ENCODE measurements at places on chromosomes 13 and 19.

DNA sequence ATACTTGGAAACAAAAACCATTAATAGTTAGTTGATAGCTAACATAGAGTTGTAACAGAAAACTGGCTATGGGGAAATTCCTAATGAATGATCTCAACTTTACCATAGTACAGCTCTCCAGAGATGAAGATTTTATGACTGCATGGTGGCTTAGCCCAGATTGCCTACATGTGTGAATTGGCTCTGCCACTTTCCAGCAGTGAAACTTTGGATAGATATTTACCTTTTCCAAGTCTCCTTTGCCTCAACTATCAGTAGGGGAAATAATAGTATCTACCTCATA is 161.1 kb downstream of the LACC1 start:
- no peak overlapping the region for H3K4me3 ChIP-seq
- peaks cover 7% of the 10 kb centered on the region for H3K27me3 ChIP-seq
- H3K27ac ChIP-seq, result no peak overlapping the region
- DNase-seq, result no peak
- no peaks in the 10 kb centered on the region for H3K36me3 ChIP-seq
- H3K4me1 ChIP-seq, result no peaks in the 10 kb centered on the region

DNA sequence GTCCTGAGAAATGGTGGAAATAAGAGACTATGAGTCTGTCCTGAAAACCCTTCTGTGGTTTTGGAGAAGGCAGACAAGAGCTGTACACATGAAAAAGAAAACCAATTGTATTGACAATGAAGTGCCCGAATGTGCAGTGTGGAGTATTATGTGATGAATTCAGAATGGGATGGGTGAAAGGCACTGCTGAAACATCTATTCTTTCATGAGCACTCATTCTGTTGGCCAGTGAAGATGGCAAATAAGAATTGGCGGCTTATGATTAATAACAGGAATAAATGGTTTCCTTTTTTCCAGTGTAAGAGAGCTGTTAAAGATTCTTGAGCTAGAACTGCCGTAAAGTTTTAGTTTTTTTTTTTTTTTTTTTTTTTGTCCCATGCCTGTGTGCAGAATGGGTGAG is 5.7 kb downstream of the POLR1D start:
- peak overlapping the region; percentile 67 for H3K27ac ChIP-seq
- no peaks in the 10 kb centered on the region for H3K27me3 ChIP-seq
- no peak overlapping the region for H3K4me3 ChIP-seq

GRCh38 chr13:112869202-112870050 is 99.6 kb upstream of the MCF2L start:
- H3K27ac ChIP-seq, result no peak overlapping the region
- DNase-seq, result no peak
- peaks cover 15% of the 10 kb centered on the region for H3K4me1 ChIP-seq
- H3K4me3 ChIP-seq, result no peak overlapping the region
- H3K36me3 ChIP-seq, result peaks cover 12% of the 10 kb centered on the region
- H3K27me3 ChIP-seq, result no peaks in the 10 kb centered on the region

DNA sequence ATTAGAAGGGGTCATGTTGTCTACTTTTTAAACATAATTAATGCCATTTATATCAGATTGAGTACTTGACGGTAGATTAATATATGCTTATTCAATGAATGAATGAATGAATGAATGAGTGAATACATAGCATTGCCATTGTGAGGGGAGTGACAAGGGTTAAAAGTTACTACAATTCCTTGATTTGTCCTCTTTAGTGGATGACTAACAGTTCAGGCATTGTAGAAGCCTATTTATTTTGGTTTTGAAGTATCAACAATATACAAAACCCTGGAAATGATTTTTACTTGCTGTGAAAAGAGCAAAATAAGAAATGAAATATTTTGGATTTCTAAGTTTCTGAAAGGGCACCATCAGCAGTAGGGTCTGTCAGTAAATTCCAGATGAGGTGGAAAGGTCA is 122.7 kb downstream of the CYSLTR2 start:
- peaks cover 11% of the 10 kb centered on the region for H3K27me3 ChIP-seq
- DNase-seq, result no peak
- H3K4me1 ChIP-seq, result no peaks in the 10 kb centered on the region
- H3K36me3 ChIP-seq, result no peaks in the 10 kb centered on the region
- no peak overlapping the region for H3K4me3 ChIP-seq

GRCh38 chr19:49196527-49197240 is 39.1 kb downstream of the TRPM4 start:
- DNase-seq, result no peak
- no peak overlapping the region for H3K27ac ChIP-seq
- H3K36me3 ChIP-seq, result no peaks in the 10 kb centered on the region
- H3K4me1 ChIP-seq, result peaks cover 4% of the 10 kb centered on the region
- no peak overlapping the region for H3K4me3 ChIP-seq
- H3K27me3 ChIP-seq, result peaks cover 13% of the 10 kb centered on the region

- DNase-seq, result no peak
- no peaks in the 10 kb centered on the region for H3K4me1 ChIP-seq
- peaks cover 14% of the 10 kb centered on the region for H3K27me3 ChIP-seq
- no peaks in the 10 kb centered on the region for H3K36me3 ChIP-seq
- no peak overlapping the region for H3K4me3 ChIP-seq
These were observed 108.6 kb downstream of the COL4A2 start for GRCh38 chr13:110415669-110416068.

DNA sequence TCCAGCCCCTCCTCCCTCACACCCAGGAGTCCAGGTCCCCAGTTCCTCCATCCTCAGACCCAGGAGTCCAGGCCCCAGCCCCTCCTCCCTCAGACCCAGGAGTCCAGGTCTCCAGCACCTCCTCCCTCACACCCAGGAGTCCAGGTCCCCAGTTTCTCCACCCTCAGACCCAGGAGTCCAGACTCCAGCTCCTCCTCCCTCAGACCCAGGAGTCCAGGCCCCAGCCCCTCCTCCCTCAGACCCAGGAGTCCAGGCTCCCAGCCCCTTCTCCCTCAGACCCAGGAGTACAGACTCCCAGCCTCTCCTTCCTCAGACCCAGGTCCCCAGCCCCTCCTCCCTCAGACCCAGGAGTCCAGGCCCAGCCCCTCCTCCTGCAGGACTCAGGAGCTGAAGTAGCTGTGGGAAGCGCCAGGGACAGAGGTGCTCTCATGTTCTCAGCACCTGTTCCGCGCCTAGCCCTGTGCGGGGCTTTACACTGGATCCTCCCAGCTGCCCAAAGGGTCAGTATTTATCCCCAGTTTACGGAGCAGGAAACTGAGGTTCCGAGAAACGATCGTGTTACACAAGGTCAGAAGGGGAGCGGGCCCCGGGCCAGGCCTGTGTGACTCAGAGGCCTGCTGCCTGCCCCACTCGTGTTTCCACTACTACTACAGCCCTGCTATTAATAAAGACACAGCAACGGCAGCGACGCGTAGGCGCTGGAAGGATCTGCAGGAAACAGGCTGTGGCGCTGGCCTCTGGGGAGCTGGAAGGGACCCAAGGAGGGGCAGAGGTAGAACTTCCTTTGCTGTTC is 1.7 kb upstream of the SBK3 start:
- DNase-seq, result no peak
- no peak overlapping the region for H3K4me3 ChIP-seq
- H3K36me3 ChIP-seq, result peaks cover 4% of the 10 kb centered on the region

- H3K4me1 ChIP-seq, result peaks cover 22% of the 10 kb centered on the region
- no peak for DNase-seq
- peak overlapping the region; percentile 97 for H3K4me3 ChIP-seq
- peak overlapping the region; percentile 90 for H3K27ac ChIP-seq
- peaks cover 14% of the 10 kb centered on the region for H3K36me3 ChIP-seq
These were observed 752 bp downstream of the RPL18A start for GRCh38 chr19:17860331-17860992.

- no peaks in the 10 kb centered on the region for H3K27me3 ChIP-seq
- H3K4me3 ChIP-seq, result no peak overlapping the region
- no peak for DNase-seq
- H3K36me3 ChIP-seq, result no peaks in the 10 kb centered on the region
These were observed 18.6 kb downstream of the PHLDB3 start for GRCh38 chr19:43485951-43486350.

DNA sequence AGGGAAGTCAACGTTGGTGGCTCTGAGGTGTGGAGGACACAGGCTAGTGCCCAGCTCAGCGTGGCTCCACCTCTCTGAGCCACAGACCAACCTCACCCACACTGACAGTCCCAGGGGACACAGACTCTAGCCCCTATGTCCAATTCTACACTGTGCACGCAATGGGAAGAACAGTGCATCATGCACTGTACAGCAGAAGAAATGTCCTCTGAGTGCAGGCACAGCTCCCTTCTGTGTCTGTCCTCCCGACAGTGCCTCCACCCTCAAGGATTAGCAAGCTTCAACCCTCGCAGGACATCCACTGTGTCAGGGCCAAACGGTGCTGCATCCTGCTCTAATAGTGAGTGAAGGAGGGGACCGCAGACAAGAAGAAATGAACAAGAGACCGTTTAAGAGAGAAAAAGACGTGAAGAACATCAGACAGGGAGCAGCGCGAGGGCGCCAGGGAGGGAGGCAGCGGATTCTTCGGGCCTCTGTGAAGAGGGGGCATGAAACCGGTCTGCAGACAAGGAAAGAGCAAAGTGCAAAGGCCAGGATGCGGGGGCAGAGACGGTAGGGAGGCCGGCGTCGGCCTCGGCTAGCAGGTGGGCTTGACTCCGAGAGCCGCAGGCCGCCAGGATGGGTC is 681 bp downstream of the ZNF837 start:
- DNase-seq, result no peak
- peak overlapping the region; percentile 92 for H3K27ac ChIP-seq

DNA sequence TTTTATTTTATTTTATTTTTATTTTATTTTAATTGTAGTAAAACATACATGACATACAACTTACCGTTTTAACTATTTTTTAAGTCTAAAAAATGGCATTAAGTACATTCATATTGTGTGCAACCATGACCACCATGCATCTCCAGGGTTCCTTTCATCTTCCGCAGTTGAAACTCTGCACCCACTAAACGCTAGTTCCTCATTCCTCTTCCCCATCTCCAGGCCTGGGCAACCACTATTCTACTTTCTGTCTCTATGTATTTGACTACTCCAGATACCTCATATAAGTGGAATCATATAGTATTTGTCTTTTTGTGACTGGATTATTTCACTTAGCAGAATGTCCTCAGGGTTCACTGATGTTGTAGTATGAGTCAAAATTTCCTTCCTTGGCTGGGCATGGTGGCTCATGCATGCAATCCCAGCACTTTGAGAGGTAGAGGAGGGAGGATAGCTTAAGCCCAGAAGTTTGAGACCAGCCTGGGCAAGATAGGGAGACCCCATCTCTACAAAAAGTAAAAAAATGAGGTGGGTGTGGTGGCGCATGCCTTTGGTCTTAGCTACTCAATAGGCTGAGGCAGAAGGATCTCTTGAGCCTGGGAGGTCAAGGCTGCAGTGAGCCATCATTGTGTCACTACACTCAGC is 55.7 kb upstream of the ZNF507 start:
- H3K36me3 ChIP-seq, result no peaks in the 10 kb centered on the region
- DNase-seq, result no peak
- H3K4me1 ChIP-seq, result peaks cover 4% of the 10 kb centered on the region
- H3K27ac ChIP-seq, result no peak overlapping the region
- no peaks in the 10 kb centered on the region for H3K27me3 ChIP-seq

GRCh38 chr19:46271481-46272197 is 25.2 kb upstream of the HIF3A start:
- H3K36me3 ChIP-seq, result no peaks in the 10 kb centered on the region
- H3K4me3 ChIP-seq, result no peak overlapping the region
- no peak for DNase-seq

DNA sequence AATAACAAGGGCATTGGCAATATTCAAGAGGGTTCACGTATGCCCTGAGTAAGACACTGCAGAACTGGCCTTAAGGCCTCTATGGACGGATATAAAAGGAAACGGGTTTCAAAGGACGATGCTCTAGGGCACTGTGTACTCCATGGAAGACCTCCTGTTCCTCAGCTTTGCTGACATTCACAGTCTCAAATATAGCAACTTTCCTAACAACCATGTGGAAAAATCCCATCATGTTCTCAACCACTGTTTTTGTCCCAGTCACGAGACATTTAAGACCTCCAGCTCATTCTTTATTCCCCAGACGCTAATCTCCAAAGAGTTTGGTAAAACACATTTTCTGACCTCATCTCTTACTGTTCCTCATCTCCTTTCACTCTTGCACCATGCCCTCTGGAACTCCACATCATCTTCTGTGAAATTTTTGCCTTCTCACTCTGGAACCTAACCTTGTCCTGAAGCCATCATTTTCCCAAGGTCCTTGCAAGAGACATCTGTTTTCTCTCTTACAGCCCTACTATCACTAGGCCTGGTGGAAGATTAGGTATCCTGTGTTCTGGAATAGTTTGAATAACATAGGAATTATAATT is 37.6 kb downstream of the SPRY2 start:
- no peaks in the 10 kb centered on the region for H3K36me3 ChIP-seq
- H3K27ac ChIP-seq, result no peak overlapping the region
- H3K4me1 ChIP-seq, result peaks cover 7% of the 10 kb centered on the region
- no peak overlapping the region for H3K4me3 ChIP-seq
- DNase-seq, result no peak

DNA sequence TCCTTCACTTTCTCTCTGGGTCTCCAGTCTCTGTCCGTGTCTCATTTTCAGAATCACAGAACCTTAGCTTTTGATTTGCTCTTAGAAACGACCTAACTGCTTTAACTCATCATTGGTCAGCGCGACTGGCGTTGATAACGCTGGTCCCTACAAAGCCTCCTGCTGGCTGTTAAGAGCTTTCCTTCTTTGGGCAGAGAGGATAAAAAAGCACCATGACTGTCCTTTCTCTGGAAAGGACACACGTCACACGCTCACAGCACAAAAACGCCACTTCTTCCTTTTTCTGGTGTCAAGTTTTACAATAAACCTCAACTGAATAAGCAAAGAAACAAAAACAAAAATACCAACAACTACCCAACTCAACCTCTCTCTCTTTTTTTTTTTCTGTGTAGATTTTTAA is 1.7 kb upstream of the KLK12 start:
- no peaks in the 10 kb centered on the region for H3K36me3 ChIP-seq
- no peak for DNase-seq
- H3K4me1 ChIP-seq, result no peaks in the 10 kb centered on the region
- no peak overlapping the region for H3K4me3 ChIP-seq

- peak overlapping the region; percentile 100 for H3K27ac ChIP-seq
- DNase-seq, result no peak
- no peaks in the 10 kb centered on the region for H3K36me3 ChIP-seq
- no peak overlapping the region for H3K4me3 ChIP-seq
- H3K4me1 ChIP-seq, result peaks cover 28% of the 10 kb centered on the region
These were observed 1.5 kb downstream of the ZNF576 start for GRCh38 chr19:43597876-43598275.

DNA sequence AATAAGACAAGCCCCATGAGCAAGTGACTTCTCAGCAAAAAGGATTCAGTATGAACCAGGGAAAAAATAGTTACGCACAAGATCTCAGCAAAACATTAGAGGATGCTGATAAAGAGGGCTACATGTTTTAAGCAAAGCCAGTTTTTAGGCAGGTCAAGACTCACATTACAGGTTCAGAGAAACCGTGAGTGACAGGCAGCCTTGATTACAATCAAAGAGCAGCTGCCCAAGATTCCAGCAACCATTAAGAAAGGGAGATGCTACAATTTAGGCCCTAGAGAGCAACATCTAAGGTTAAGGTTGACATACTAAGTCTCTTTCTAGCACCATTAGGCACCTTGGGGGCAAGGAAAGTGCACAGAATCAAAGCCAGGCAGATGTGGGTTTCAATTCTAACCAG is 2.8 kb upstream of the SLC7A1 start:
- no peaks in the 10 kb centered on the region for H3K36me3 ChIP-seq
- H3K27ac ChIP-seq, result no peak overlapping the region
- no peak overlapping the region for H3K4me3 ChIP-seq
- peaks cover 8% of the 10 kb centered on the region for H3K4me1 ChIP-seq
- no peak for DNase-seq

GRCh38 chr19:14979476-14980255 is at the start of gene SLC1A6:
SLC1A6 (minus strand) TSS chr19:14979864; CDS start chr19:14972910, 6,954 bp downstream.
- H3K27me3 ChIP-seq, result peaks cover 18% of the 10 kb centered on the region
- peak within 1 kb of the TSS; percentile 57 for H3K4me3 ChIP-seq
- H3K36me3 ChIP-seq, result no peaks in the 10 kb centered on the region
- peaks cover 7% of the 10 kb centered on the region for H3K4me1 ChIP-seq
- no peak for DNase-seq
